Foreskin keratinocyte (primary cell): ENCODE measurements at places on chromosomes 5 and 9. TPM values are rescaled to one million over a fixed set of nuclear protein-coding genes. Genes with fewer than 3 reads are reported as not detected.

- no peak for DNase-seq
Observed at GRCh38 chr5:113723021-113723420, 209.5 kb downstream of the YTHDC2 start.

- DNase-seq = no peak
Observed at GRCh38 chr5:6705088-6705487, 8.1 kb upstream of the TENT4A start.

DNA sequence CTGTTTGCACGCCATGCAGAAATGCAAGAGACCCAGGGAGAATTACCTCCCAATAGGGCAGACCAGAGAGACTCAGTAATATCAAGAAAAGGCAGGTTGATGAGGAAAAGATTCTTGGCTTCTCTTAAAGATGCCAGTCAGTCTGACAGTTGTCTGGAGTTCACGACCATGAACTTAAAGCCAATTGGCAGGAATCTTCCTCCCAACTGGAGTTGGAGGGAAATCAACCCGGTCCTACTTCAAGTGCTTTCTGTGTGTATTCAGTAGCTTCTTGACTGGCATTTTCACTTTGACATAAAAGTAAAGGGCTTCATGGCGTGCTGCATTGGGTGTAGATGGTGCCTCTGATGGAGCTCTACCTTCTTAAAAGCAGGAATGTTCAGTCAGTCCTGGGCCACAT, 144.3 kb downstream of the GOLPH3 start:
- no peak for DNase-seq

- DNase-seq = no peak
Observed at GRCh38 chr9:72809586-72809985, 143.3 kb downstream of the ALDH1A1 start.

DNA sequence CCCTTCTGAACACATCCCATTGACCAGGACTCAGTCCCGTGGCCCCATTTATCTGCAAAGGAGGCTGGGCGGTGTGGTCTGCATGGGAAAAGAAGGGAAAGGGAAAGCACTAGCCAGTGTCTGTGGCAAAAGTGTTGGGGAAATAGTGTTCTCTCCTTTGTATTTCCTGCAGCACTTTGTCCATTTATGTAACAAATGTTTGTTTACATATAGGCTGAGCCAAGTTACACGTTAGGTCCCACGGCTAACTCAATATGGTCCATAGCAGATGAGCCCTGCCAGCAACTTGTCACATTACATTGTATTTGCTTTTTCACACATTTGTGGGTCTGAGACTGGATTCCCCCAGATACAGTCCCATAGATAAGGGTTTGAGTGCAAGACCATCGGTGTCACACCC, 260.5 kb downstream of the MSX2 start:
- DNase-seq = no peak

DNA sequence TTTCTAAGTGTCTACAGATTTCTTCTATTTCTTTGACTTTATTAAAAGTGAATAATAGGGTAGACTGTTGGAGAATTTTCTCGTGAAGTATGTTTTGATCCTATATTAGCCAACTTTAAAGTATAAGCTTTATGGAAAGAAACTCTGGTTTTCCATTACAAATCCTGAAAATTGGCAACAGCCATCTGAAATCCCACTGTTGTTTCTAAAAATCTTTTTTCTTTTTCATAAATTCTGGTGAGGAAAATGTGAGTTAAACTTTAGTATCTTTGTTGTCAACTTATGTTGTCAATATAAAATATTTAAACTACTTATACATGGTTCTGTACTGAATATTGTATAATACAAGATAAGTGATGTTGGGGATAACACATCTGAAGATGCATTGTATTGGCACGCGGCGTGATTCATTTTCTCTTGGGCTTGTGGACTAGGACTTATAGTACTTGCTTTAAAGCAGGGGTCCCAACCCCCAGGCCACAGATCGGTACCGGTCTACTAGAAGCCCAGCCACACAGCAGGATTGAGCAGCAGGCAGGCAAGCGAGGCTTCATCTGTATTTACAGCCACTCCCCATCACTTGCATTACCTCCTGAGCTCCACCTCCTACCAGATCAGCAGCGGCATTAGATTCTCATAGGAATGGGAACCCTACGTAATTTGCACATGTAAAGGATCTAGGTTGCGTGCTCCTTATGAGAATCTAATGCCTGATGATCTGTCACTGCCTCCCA, 12.7 kb downstream of the MAMDC2 start:
- no peak for DNase-seq

DNA sequence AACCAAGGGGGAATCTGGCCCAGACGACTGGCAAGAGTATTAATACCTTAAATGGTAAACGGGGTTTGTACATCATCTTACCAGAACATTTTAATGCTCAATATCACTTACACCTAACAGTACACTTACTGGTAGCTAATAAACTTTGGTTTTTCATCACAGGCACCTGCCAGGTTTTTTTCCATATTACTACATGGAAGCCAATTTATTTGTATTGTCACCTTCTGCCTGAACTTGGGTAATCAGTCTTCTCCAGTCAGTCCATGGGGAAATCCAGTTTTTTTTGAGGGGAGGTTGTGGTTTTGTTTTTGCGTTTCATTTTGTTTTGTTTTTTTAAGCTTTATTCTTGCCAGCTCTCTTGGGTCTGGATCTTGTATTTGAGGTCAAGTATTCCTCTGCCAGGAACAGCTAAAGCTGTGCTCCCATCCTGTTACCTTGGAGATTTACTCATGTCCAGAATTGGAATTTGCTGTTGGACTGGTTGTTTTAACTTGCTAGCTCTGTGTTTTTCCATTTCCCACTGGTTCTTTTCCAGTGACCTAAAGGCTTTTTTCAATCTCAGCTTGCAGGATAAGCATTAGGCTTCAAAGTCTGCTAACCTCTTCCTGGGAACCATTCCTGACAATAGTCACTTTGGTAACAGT, 11.1 kb upstream of the NADK2 start:
- no peak for DNase-seq

DNA sequence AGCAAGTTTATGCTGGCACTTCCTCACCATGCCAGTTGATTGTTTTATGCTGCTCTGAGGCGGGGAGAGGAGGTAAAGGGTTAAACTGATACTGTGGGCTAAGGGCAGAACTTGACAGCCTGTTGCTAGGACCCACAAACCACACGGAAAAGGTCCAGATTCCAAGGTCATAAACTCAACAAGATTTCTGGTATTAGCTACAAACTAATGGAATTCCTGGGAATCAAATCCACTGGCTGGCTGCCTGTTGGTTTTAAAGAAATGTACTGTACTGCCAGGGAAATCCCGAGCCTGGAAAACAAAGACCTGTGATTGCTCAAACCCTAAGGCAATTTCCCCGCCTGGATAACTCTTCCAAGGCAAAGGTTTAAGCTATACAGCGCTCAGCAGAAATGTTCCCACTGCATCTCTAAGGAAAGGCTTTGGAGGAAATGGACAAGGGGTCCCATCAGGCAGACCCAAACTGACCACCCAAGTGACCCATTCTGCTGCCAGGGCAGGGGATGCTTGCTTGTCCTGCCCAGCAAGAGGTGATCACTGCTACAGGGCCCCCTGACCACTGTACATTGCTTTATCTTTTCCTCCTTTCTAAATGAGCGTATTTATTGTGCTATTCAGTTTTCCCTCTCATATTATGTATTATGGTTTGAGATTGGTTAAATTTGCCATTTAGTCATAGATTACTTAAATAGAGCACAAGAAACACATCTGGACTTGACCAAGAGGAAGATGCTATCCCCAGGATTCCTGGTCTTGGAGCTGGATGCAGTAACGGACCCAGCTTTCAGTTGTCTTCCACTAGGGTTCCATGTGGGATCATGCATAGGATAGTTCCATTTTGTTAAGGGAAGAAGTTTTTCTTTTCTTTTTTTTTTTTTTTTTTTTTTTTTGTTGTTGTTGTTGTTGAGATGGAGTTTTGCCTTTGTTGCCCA, 124.3 kb downstream of the SUSD1 start:
- peak; percentile 82 for DNase-seq

DNA sequence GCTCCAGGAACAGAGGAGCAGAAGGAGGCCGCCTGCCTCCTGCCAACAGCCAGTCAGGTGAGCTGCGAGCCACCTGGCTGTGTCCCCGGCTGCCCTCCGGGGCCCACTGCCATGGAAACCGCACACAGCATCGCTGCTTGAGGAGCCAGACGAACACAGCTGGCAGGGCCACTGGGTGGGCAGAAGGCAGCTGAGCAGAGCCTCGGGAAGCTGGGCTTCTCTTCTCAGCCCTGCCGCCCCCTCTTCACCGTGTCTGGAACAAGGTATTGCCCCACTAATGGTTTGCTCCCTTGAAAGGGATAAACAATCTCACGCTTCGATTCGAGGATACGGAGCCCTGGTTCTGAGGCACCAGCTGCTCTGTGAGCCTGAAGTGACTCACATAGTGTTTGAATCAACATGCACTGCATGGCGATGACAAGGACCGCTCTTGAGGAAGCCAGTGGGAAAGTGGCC, 63.7 kb upstream of the RUFY1 start:
- no peak for DNase-seq

GRCh38 chr5:156051972-156052371, 275.0 kb upstream of the SGCD start:
- DNase-seq = no peak

ABCA2 gene
- 1.2 TPM in 2 replicates for total RNA-seq

MYO10 gene
- total RNA-seq = 57.7 and 62.5 TPM in 2 replicates

ARL14EPL gene
- total RNA-seq = not detected in 2 replicates

PCDHA3 gene
- total RNA-seq = not detected in 2 replicates

SSBP2 gene
- total RNA-seq = 7.2 and 8.0 TPM in 2 replicates

PCDHGB1 gene
- not detected in 2 replicates for total RNA-seq
